ENCODE measurements at places on chromosomes 3 and 15. TPM values are rescaled to one million over a fixed set of nuclear protein-coding genes. Genes with fewer than 3 reads are reported as not detected.

DNA sequence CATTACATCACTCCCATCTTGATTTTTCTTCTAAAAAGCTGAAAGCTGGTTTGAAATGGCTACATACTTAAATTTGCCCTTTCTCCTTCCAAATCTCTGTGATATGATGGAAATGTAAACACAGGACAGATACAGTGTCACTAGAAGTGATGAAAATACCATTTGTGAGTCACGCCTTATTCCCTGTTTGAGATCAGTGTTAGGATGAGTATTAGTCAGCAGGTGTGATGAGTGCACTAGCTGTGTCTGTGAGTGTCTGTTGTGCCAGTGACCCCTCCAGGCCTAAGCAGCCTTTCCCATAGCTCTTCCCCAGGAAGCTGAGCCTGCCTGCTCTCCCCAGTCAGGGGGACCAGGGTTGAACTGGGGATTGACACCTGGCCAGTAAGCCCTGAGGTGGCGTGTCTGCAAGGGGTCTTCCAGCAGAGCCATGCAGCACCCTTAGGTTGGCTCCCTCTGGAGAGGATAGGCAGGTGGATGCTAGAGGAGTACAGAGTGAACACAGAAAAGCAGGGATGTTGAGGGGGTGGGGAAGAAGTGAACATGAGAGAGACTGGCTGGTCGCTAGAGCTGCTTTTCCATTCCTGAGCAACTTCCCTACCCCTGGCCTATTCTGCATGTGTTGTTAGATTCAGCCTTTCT lies 92.0 kb downstream of the PDE8A start:
- H3K4me1 ChIP-seq: peaks cover 15% of the 10 kb centered on the region
- no peak for DNase-seq
- H3K4me3 ChIP-seq: no peak overlapping the region
- peaks cover 5% of the 10 kb centered on the region for H3K27me3 ChIP-seq
- no peak overlapping the region for H3K27ac ChIP-seq

DNA sequence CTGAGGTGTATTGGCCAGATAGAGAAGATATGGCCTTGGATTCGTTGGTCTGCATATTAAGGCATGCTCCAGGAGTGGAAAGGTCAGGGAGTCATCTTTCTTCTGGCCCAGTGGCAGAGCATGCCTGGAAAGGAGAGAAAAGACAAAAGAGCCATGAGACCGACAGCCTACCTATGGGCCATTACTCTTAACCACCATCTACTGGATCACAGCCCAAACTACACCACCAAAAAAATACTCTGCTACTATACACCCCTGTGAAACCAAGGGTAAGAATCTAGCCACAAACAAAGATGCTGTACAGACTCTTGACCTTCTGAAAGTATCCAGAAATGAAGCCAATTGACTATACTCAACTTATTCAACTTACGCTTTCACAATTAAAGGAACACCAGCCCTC lies 96.1 kb upstream of the PLSCR5 start:
- no peak for DNase-seq
- H3K27ac ChIP-seq: no peak overlapping the region
- no peaks in the 10 kb centered on the region for H3K36me3 ChIP-seq
- no peak overlapping the region for H3K4me3 ChIP-seq
- H3K27me3 ChIP-seq: peaks cover 1% of the 10 kb centered on the region

- H3K36me3 ChIP-seq: no peaks in the 10 kb centered on the region
- peaks cover 2% of the 10 kb centered on the region for H3K4me1 ChIP-seq
- H3K27me3 ChIP-seq: peaks cover 4% of the 10 kb centered on the region
- no peak overlapping the region for H3K27ac ChIP-seq
- no peak for DNase-seq
These were observed 28.2 kb upstream of the PIAS1 start for GRCh38 chr15:68025835-68026424.

GRCh38 chr3:40317061-40317855 lies 7.8 kb downstream of the EIF1B start:
- H3K4me1 ChIP-seq: no peaks in the 10 kb centered on the region
- no peak overlapping the region for H3K27ac ChIP-seq
- no peaks in the 10 kb centered on the region for H3K27me3 ChIP-seq
- no peak overlapping the region for H3K4me3 ChIP-seq

DNA sequence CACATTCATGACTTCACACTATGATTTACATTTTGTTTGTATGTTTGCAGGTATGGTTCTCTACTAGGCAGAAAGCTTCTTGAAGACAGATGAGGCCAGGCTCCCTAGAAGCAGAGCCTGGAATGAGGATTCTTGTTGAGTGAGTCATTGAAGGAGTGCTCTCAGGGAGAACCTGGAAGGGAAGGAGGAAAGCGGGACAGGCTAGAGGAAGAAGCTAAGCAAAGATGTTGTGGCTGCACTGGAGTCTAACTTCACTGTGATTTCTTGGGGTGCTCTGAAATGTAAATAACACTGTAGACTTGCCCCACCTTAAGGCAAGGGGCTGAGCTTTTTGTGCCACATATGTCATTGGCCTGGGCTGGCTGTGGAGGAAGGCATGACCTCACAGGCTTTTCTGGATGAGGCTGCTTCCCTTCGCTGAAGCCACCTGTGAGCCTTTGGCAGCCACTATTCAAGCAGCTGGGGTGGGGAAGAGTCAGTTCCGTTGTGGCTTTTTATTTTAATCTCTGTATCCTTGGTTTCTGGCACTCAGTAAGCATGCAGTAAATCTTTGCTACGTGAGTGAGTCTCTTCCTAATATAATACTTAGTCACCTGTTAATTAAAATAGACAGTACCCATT lies 307.3 kb downstream of the SV2B start:
- H3K36me3 ChIP-seq: no peaks in the 10 kb centered on the region
- H3K27ac ChIP-seq: no peak overlapping the region
- H3K4me3 ChIP-seq: no peak overlapping the region
- H3K27me3 ChIP-seq: no peaks in the 10 kb centered on the region

- H3K27me3 ChIP-seq: peaks cover 1% of the 10 kb centered on the region
- DNase-seq: no peak
- no peaks in the 10 kb centered on the region for H3K4me1 ChIP-seq
- H3K27ac ChIP-seq: no peak overlapping the region
These were observed 7.9 kb downstream of the DGKG start for GRCh38 chr3:186354100-186354499.

DNA sequence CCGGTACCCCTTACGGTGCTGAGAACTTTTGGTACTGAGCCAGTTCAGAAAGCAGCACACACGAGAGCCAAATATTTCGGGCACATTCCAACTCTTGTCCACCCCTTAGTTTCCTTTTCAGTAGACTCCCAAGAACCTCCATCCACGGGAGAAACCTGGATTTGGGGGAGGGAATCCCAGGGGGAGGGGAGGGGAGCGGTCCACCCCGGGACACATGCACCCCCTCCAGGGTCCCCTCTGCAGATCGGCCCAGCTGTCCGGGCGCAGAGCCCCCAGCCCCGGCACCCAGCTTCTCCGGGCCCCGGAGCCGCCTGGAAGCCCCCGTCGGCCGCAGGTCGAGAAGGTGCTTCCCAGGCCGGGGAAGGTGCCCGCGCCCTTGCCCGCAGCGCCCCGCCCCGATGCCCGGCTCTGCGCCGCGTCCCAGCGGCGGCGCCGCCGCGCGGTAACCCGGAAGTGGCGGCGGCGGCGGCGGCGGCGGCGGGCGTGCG lies 455 bp upstream of the ABHD17C start:
- H3K4me3 ChIP-seq: peak overlapping the region; percentile 94
- H3K36me3 ChIP-seq: no peaks in the 10 kb centered on the region
- DNase-seq: peak; percentile 10
- H3K27ac ChIP-seq: no peak overlapping the region
- peaks cover 8% of the 10 kb centered on the region for H3K27me3 ChIP-seq
- H3K4me1 ChIP-seq: peaks cover 14% of the 10 kb centered on the region

The AGBL1 gene
- 0.03 TPM for total RNA-seq

All from endothelial cell (in vitro differentiated cells).